Stromal cell of bone marrow (primary cell): ENCODE measurements at places on chromosomes 4 and X.

DNA sequence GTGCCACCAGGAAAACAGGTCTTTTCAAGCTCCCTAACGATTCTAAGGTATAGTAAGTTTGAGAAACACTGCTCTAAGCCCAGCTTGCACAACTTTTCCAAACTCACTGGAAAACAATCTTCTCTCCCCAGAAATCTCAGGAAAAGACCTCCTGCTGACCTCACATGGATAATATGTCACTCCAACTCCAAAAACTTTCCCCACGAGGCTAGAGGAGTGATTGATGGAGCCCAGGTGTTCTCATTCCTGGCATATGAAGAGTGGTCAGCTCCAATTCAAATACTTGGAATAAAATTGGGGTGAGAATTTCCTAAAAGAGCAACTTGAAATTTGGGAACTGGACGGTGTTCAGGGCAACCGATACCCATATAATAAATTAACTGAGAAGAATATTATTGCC lies 299.9 kb downstream of the PPP4R3C start:
- no peak for DNase-seq

DNA sequence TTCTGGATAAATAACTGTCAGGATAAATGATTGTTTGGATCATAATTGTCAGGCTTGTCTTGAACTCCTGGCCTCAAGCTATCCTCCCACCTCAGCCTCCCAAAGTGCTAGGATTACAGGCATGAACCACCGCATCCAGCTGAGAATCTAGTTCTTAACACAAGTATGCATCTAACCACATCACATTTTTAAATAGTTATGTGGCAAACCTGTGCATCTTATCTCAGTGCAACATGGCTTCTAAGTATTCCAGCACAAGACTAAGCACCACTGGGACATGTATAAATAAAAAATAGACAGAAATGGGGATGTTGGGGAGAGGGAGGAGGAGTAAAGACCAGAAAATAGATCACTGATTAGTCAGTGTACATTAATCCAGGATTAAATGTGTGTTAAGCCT lies 74.7 kb upstream of the TBL1X start:
- DNase-seq = no peak

DNA sequence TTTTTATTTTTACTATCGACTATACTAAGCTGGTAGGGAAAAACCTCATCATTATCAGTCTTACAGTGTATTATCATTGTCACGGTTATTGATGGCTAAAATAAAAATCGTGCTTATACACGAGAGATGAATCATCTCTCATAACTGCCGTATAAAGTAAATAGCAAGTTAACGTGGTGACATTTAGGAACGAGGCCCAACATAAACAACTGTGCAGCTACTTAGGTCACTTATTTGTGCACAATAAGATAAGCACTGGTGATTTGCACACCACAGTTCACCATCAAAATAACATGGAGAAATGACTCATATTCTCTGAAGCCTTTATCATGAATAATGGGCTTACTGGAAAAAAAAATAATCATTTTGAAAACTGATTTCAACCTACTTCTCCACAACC lies 482.0 kb upstream of the TENM3 start:
- no peak for DNase-seq

GRCh38 chrX:119482481-119483480 lies 14.5 kb downstream of the SLC25A5 start:
- DNase-seq = peak; percentile 11

- DNase-seq = no peak
Measured at GRCh38 chr4:41670982-41671381, 77.5 kb downstream of the PHOX2B start.

DNA sequence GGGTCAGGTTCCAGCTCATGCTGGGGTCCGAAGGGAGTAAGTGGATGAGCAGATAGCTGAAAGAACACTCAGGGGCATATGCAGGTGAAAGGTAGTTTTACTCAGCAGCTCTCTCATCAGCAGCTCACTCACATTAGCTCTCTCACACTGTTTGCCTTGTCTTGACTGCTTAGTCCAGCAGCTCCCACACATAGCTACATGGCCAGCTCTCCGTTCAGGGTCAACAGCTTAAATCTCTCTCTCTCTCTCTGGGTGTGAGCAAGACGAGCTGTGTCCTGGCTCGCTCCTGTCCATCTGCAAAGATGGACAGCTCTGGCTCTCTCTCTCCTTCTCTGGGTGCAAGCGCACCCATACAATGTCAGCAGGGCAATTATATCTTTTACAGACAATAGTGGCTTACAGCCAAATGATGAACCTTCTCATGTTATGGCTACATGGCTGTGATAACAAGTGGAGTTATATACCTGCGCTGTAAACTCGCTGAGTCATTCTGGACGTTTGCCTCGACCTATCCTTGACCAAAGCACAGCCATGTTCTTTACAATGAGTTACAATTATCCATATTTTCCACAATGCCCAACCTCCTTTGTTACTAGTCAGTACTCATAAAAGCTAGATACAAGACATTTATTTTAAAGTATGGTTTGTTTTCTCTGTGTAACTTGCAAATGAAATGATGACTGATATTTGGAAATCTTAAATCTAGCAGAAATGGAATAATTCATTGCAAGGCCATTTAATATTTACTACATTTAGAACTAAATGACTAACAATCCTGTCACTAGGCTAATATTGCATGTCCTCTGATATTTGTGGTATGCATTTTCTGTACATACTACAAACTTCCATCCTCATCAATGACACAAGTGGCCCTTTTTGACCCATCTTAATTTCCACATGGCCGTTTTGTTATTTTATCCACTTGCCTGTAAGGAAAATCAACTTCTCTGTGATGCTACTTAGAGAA lies 9.3 kb downstream of the PAPSS1 start:
- no peak for DNase-seq

GRCh38 chr4:89753601-89754066 lies 83.3 kb downstream of the SNCA start:
- peak; percentile 90 for DNase-seq

DNA sequence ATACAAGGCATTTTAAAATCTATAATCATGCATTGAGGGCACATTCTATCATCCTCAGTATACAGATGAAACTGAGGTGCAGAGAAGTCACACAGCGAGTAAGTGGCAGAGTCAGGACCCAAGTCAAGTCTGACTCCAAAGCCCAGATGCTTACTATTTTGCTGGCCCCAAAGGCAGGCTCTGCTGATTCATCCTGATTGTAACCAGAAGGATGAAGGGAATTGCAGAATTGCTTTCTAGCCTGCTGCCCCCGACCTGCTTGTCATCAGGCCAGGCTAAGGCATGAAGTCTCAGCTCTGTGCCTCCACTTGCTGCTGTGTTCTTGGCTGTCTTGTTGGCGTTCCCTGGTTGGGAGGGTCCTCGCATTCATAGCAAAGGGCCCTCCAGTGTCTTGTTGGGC lies 62.7 kb downstream of the SLC9A6 start:
- no peak for DNase-seq

GRCh38 chrX:108601276-108601675 lies 135.1 kb downstream of the IRS4 start:
- no peak for DNase-seq

- DNase-seq = peak; percentile 0
Measured at GRCh38 chr4:64584981-64585557, 175.8 kb upstream of the TECRL start.
